Stromal cell of bone marrow (primary cell): ENCODE measurements at places on chromosomes 3 and 15.

GRCh38 chr3:103052236-103052830, 617.5 kb downstream of the ZPLD1 start:
- DNase-seq, result no peak

- DNase-seq, result no peak
These were observed 34.6 kb upstream of the XCR1 start for GRCh38 chr3:46061887-46062286.

DNA sequence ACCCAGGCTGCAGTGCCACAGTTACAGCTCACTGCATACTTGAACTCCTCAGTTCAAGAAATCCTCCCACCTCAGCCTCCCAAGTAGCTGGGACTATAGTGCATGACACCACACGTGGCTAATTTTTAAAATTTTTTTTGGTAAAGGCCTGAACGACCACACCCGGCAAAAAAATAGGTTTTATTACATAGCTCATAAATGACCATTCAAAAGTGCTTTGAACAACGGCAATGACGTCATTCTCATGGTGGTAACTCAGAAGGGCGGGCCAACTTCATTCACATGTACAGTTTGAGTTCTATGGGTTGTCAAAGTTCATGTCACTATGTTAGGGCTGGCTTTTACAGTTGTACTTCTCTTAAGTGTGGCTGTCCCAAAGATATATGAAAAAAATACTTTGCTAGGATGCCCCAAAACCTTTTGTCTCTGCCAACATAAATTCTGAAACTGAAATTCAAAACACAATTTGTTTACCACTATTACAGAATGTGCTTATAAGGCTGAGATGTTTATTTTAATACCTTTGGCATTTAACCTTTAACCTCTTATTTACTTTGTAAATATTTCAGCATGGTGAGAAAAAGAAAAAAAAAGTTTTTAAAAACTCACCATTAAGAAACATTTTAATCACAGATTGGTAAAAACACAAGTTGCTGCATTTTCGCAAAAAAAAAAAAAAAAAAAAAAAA, 6.2 kb downstream of the MYO1E start:
- DNase-seq, result no peak

GRCh38 chr3:38560996-38561717, 65.0 kb downstream of the EXOG start:
- DNase-seq, result no peak

DNA sequence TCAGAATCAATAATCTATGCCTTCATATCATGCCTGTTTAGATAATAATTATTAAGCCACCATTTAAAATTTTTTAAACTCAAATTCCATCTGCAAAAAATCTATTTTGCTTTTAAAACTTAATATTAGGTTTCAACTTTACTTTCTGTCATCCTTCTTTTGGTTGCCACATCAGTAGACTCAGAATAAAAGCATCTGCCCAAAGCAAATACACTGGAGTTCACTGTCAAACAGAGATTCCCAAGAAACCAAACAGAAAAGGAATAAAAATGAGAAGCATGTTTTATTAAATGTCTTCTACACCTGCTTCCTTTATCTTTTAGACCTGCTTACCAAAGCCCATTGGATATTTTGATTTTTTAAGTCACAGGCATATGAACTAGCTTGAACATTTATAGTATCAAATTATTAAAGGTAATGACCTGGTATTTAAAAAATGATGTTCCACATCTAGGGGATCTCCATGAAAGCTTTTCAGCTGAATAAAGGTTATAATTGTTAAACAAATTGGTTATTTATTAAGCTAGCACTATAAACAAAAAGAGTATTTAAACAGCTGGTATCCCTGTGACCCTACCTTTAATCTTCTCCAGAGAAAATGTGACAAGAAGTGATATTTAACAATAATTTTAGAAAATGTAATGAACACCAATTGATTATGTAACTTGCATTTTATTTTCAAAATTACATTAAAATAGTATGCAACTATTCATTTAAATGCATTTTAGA, 62.5 kb downstream of the ALCAM start:
- no peak for DNase-seq

GRCh38 chr3:188111002-188111584, 42.9 kb upstream of the LPP start:
- no peak for DNase-seq

- DNase-seq, result no peak
These were observed 461.4 kb downstream of the NSUN3 start for GRCh38 chr3:94524102-94524919.

GRCh38 chr15:57859130-57859685, 152.7 kb downstream of the POLR2M start:
- DNase-seq, result no peak

DNA sequence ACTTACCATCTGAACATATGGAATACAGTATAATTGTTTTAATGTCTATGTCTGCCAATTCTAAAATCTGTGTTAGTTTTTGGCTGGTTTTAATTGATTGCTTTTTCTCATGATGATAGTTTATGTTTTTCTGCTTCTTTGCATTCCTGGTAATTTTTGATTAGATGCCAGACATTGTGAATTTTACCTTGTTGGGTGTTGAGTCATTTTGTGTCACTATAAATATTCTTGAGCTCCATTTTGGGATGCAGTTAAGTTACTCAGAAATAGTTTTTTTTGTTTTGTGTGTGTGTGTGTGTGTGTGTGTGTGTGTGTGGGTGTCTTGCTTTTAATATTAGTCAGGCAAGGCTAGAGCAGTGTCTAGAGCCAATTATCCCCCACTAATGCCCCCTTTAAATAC, 818.8 kb upstream of the NR2F2 start:
- DNase-seq, result no peak

- DNase-seq, result no peak
These were observed 22.1 kb upstream of the MYO5C start for GRCh38 chr15:52317688-52318087.

DNA sequence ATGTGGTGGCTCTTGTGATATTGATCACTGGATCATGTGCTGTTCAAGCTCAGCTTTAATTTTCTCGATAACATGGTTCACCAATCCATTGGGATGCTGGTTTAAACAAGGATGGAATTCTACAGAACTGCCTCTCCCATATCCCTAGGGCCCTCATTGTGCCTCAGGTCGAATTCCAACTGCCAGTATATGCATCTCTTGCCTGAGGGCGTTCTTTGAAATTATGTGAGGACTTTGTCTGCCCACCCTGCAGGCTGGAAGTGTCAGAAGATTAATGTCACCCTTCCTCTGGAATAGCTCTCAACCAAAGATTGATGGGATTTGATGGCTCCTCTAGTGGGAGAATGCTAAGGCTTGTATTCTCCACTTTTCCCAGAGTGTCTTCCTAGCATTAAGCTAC, 175.6 kb upstream of the GALNT15 start:
- DNase-seq, result no peak

DNA sequence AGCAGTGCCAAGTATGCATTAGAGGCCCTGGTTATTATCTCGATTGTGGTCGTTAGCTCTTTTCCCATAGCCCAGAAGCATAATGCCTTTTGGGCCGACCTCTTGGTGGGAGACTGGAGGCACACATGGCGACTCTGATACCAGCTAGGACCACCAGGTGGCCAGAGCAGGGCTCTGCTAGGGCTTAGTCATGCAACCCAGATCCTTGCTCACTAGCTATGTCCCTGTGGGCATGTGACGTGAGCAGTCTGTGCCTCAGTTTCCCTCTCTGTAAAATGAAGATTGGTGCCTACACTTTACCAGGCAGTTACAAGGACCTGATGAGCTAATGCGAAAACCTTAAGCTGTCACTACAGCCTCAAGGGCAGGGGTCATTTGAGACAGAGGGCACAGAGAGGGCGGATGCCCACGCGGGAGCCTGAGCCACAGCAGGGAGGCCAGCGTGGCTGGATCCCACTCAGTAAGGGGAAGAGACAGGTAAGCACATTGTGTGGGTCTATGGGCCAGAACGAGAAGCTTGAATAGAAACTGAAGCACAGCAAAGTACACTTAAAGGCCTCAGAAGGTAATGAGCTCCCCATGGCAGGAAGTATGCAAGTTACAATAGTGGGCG, 8.8 kb downstream of the KLF15 start:
- DNase-seq, result no peak
